ENCODE measurements at places on chromosomes 11 and 22. TPM values are rescaled to one million over a fixed set of nuclear protein-coding genes. Genes with fewer than 3 reads are reported as not detected.

- no peak for DNase-seq
Observed at GRCh38 chr11:109641549-109641948, 219.6 kb downstream of the C11orf87 start.

DNA sequence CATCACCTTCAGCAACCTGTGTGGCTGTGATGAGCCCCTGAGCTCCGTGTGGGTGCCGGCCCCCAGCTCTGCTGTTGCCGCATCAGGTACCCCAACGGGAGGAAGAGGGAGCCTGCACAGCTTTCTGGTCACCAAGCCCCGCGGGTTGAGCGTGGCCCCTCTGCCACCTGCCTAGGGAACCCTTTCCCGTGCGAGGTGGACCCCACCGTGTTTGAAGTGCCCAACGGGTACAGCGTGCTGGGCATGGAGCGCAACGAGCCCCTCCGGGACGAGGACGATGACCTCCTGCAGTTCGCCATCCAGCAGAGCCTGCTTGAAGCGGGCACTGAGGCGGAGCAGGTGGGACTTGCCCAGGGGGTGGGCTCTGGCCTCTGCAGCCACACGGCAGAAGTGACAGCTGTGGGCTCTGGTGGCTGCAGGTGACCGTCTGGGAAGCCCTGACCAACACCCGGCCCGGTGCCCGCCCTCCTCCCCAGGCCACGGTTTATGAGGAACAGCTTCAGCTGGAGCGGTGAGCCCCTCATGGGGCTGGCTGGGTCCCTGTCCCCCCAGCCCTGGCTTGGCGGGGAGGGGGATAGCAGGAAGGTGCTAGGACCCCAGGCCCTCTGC, 1.9 kb upstream of the SSH3 start:
- DNase-seq: no peak

DNA sequence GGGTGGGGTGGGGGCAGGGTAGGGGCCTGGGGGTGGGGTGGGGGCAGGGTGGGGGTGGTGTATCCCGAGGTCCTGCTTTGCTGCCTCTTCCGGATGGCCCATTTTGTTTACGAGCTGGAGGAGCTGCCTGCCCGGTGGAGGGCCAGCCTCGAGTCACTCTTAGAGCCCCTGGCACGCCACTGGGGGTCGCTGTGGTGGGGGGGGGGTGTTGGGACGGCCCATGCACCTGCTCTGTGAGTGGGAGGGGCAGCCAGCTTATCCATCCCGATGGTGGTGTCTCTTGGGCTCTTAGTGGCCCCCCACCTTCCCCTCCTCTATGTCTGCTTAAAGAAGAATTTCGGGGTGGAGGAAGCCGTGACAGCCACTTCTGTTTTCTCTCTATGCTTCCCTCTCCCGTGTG, 24.6 kb downstream of the MRGPRD start:
- no peak for DNase-seq

DNA sequence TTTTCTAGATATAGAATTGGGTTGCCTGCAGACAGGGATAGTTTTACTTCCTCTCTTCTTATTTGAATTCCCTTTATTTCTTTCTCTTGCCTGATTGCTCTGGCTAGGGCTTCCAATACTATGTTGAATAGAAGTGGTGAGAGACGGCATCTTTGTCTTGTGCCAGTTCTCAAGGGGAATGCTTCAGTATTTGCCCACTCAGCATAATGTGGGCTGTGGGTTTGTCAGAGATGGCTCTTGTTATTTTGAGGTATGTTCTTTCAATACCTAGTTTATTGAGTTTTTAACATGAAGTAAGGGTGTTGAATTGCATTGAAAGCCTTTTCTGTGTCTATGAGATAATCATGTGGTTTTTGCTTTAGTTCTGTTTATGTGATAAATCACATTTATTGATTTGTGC, 273.9 kb upstream of the CHORDC1 start:
- no peak for DNase-seq

- no peak for DNase-seq
Observed at GRCh38 chr11:62934496-62934785, 13.3 kb upstream of the CHRM1 start.

ADAMTS15 gene
- polyA plus RNA-seq: not detected

UBQLN3 gene
- polyA plus RNA-seq: not detected

MFRP gene
- polyA plus RNA-seq: not detected

Data from immature natural killer cell (primary cell).